ENCODE measurements at places on chromosomes 16 and 17.

DNA sequence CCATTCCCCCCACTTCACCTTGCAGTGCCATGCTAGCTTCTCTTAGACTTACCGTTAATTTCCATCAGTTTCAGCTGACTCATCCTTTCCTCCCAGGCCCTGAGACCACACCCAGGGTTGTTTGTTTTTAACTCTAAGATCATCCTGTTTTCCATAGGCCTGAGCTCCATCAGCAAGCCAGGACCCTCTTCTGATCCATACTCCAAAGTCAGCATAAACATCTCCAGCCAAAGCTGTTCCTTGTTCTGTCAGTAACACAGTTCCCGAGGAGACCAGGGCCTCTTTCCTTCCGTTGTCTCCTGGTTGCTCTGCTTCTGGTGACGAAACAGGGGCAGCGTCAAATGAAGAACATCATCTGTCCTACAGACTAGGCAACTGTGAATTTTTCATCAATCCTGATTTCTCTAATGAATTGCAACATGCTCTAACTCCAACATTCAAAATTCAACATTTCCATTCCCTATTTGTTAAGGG lies 83.8 kb upstream of the HNF1B start:
- DNase-seq, result no peak

- DNase-seq, result no peak
Observed at GRCh38 chr17:57138956-57139576, 54.0 kb downstream of the AKAP1 start.

GRCh38 chr17:56142781-56143180 lies 10.5 kb upstream of the ANKFN1 start:
- DNase-seq, result no peak

GRCh38 chr17:67150826-67151225 lies 94.2 kb downstream of the HELZ start:
- no peak for DNase-seq

- no peak for DNase-seq
Observed at GRCh38 chr17:3974138-3974687, 10.0 kb upstream of the ATP2A3 start.

DNA sequence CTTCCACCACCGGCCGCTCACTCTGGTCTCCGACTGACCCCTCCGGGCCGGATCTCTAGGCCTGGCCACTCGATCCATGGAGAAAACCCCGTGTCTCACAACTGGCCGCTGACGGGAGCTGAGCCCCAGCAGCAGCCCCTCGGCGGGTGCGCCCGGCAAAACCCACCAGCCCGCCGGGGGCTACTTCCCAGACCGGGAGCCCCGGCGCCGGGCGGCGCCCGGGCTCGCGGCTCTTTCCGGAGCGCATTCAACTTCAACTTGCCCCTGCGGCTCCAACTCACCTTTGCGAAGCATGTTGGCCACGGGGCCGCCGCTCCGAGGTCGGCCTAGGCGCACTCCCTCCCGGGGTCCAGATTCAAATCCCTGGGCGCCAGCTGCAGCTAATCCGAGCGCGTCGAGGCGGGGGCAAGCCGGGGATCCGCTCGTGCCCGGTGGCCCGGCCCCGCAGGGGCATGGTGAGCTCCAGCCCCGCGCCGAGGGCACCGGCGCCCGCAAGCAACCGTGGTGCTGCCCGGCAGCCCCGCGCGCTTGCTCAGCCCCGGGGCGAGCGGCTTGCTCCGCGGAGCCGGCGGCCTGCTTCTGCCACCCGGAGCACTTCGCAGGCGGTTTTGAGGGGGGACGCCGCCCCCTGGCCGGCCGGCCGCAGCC lies 438 bp downstream of the RTN4RL1 start:
- no peak for DNase-seq

GRCh38 chr17:3771140-3771539 lies 29.8 kb downstream of the ITGAE start:
- no peak for DNase-seq

GRCh38 chr16:67155295-67156142 lies 4.2 kb downstream of the TRADD start:
- no peak for DNase-seq

DNA sequence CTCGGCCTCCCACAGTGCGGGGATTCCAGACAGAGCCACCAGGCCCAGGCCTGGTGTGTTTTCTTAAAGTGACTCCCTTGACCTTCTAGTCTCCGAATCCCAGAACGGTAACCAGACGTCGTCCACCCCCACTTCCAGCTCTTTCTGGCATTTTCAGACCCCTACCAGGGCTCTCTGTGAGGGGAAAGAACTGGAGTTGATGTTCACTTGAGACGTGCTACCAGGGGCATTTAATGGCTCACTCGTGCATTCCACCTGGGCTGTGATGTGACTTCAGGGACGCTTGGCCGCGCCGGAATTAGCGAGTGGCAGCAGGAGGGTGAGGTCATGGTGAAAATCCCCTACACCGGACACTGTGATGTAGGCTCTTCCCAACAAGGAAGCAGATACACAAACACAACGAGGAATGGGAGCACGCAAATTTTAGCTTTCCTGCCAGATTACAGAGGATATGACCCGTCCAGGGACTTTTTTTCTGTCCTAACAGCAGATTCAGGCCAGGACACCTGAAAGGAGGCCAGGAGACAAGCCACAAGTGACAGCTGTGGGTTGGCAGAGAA lies 1.1 kb upstream of the GNA13 start:
- DNase-seq, result no peak

DNA sequence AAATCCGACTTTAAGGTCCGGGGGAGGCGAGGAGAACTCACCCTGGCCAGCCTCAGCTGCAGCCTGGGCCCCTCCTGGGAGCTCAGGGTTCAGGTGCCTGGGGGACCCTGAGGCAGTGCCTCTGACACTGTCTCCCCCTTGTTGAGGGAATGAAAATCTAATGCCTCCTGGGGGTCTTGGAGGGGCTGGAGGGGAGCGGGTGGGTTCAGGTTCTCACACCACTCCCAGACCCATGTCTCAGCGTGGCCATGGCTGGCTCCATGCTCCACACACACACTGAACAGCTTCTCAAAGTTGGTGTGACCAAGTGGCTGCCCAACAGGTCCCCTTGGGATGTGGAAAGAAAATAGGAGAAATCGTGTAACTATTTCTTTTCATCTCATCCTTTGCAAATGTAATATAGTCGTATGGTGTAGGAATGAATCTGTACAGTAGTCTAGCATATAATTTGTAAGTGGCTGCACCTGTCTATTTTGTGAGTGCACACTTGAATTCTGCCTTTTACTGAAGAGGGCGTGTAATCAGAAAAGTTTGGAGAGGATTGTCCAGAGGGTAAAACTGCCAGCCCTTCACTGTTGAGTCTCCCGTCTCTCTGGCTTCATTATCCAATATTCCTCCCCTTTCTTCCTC lies 788 bp upstream of the PRCD start:
- no peak for DNase-seq

- no peak for DNase-seq
Observed at GRCh38 chr17:39716879-39717536, 13.3 kb downstream of the MIEN1 start.

DNA sequence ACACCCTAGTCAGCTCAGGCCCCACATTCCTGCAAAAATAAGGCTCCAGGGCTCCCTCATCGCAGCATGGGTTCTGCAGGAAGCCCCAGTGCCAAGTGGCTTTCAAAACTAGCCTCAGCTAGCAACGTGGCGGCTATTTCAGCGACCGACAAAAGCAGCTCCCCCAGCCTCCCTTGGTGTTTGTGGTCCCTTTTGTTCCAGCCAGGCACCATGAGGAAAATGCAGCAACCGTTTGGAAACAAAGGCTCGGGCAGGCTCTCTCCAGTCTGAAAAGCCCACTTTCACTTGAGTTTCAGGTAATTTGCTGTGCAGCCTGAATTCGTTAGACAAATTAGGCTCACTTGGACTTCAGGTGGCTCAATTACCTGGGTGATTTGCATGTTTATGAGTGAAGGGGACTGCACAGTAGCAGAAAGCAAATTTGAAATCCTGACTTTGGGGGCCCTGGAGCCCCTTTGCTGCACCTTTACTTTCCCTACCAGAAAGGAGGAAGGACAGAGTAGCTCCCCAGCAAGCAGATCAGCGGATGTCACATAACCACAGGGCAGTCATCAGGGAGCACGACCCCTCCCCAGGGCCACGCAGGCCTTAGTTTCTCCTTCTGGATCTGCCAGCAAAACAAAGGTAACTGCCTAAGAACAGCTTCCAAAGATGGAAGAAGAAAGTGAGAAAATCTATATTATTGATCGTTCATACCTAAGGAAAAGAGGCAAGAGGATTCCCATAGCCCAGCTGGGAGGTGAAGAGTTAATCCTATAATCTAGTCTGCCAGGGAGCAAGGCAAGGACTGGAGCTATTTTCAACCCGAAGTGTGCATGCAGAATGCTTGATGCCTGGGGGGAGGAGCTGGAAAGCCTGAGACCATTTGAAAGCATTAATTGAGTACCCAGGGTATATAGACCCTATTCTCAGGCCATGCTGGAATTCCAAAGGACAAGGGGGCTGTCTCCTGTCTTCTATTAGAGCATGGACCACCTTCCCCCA lies 143.1 kb upstream of the SDK2 start:
- DNase-seq, result no peak

- DNase-seq, result no peak
Observed at GRCh38 chr16:82138478-82139285, 31.3 kb downstream of the MPHOSPH6 start.

- DNase-seq, result no peak
Observed at GRCh38 chr17:74961657-74962350, 10.8 kb downstream of the HID1 start.

DNA sequence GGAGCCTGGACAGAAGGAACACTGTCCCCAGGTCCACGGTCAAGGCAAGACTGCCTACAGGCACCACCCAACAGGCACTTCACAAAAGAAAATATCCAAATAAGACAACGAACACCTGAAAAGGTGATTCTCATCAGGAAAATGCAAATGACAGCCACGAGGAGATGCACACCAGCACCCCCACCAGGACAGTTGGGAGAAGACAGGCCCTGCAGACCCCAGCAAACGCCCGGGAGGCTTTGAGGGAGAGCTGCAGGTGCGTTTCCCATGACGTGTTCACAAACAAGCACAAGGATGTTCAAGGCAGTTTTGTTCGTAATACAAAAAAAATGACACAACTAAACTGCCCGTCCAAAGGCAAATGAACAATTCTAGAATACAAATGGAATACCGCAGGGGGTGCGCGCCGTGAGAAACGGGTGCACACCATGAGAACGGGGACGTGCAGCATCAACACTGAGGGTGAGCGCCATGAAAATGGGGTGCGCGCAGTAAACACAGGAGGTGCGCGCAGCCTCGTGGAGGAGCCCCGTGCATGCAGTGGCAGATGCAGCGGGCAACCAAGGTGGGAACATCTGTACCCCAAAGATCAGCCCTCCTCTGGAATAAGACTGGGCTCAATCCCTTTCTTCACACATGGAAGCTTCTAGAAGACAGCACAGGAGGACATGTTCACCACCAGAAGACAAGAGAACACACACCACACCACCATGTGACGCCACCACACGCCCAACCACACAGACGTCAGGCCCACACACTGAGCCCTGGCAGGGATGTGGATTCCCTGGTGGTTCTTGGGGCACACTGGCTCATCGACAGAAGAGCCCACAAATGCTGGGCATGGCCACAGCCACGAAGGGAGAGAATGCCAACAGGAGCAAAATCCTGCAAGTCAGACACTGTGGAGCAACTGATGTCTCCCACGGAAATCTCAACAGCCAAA lies 91.2 kb downstream of the ZNF778 start:
- no peak for DNase-seq

GRCh38 chr16:55016515-55016914 lies 85.8 kb downstream of the IRX5 start:
- no peak for DNase-seq

GRCh38 chr17:16437083-16437482 lies 21.7 kb downstream of the TRPV2 start:
- no peak for DNase-seq

- DNase-seq, result no peak
Observed at GRCh38 chr16:70158261-70158939, 15.2 kb upstream of the CLEC18C start.

- DNase-seq, result no peak
Observed at GRCh38 chr17:56111706-56112485, 41.4 kb upstream of the ANKFN1 start.

Data from cortex of kidney (tissue), 1 donor.